Endothelial cell of umbilical vein (primary cell): ENCODE measurements at places on chromosomes 1 and 21. TPM values are rescaled to one million over a fixed set of nuclear protein-coding genes. Genes with fewer than 3 reads are reported as not detected.

Gene KRTAP23-1
- not detected in 2 replicates for total RNA-seq

Gene CROCC
- 27.0 and 35.5 TPM in 2 replicates for total RNA-seq

Gene FAM78B
- total RNA-seq: not detected in 2 replicates

Gene TMCC2
- 2.0 and 2.1 TPM in 2 replicates for total RNA-seq

Gene SH3BP5L
- total RNA-seq: 24.7 and 26.5 TPM in 2 replicates

Gene TNFRSF4
- total RNA-seq: 0.62 and 1.5 TPM in 2 replicates

Gene CD1E
- not detected in 2 replicates for total RNA-seq

Gene PRAMEF7
- not detected in 2 replicates for total RNA-seq

Gene YRDC
- total RNA-seq: 19.2 and 20.4 TPM in 2 replicates

Gene PRAMEF14
- total RNA-seq: not detected in 2 replicates

Gene PGLYRP4
- total RNA-seq: not detected in 2 replicates

DNA sequence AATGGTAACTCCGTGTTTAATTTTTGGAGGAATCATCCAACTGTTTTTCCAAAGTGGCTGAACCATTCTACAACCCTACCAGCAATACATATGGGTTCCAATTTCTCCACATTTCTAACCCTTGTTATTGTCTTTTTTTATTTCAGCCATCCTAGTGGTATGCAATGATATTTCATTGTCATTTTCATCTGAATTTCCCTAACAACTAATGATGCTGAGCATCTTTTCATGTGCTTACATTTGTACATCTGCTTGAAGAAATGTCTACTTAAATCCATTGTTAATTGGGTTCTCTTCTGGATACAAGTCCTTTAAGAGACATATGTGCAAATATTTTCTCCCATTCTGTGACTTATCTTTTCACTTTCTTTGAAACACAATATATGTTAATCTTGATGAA lies 43.3 kb downstream of the EPRS1 start:
- no peaks in the 10 kb centered on the region for H3K27me3 ChIP-seq
- H3K4me3 ChIP-seq: no peak overlapping the region
- no peak overlapping the region for H3K27ac ChIP-seq

DNA sequence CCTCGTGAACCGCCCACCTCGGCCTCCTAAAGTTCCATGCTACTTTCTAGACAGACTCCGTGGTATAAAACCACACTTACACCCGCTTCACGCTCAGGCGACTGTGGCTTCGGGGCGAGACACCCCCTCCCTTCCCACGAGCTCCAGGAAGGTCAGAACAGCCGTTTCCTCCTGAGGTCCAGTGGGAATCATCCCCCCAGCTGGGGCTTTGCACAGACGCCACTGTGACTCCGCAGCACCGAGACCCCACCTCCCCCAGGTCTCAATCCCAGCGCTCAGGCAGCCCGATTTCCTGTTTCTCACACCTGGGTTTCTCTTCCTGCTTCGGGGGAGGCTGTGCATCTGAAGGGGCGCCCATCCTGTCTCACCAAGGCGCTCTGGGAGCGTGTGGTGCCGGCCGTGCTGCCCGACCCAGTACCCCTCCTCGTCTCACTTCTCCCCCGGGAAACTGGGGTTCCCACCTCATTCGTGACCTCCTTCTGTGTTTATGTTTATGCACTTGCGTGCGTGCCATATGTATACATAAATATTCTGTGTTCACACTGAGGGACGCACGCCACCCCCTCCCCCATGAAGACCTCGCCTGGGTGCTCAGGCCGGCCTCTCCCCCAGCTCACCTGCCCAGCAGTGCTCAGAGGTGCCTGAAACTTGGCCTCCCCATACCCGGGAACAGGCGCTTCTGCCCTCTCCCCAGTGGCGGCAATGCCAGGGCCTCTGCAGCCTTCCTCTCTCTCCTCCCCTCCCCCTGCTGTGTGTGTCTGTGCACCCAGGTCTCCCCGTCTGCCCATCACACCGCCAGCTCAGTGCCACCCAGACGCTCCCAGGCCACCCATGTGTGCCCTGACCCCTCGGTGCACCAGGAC lies 14.6 kb downstream of the SLC35E2B start:
- no peak overlapping the region for H3K4me3 ChIP-seq
- DNase-seq: no peak
- H3K36me3 ChIP-seq: peaks cover 1% of the 10 kb centered on the region
- H3K4me1 ChIP-seq: no peaks in the 10 kb centered on the region
- H3K27ac ChIP-seq: no peak overlapping the region
- H3K27me3 ChIP-seq: no peaks in the 10 kb centered on the region

- H3K36me3 ChIP-seq: no peaks in the 10 kb centered on the region
- H3K4me3 ChIP-seq: no peak overlapping the region
- H3K27ac ChIP-seq: no peak overlapping the region
- no peaks in the 10 kb centered on the region for H3K27me3 ChIP-seq
- no peaks in the 10 kb centered on the region for H3K4me1 ChIP-seq
Measured at GRCh38 chr1:62918700-62919099, 134.8 kb downstream of the ATG4C start.

DNA sequence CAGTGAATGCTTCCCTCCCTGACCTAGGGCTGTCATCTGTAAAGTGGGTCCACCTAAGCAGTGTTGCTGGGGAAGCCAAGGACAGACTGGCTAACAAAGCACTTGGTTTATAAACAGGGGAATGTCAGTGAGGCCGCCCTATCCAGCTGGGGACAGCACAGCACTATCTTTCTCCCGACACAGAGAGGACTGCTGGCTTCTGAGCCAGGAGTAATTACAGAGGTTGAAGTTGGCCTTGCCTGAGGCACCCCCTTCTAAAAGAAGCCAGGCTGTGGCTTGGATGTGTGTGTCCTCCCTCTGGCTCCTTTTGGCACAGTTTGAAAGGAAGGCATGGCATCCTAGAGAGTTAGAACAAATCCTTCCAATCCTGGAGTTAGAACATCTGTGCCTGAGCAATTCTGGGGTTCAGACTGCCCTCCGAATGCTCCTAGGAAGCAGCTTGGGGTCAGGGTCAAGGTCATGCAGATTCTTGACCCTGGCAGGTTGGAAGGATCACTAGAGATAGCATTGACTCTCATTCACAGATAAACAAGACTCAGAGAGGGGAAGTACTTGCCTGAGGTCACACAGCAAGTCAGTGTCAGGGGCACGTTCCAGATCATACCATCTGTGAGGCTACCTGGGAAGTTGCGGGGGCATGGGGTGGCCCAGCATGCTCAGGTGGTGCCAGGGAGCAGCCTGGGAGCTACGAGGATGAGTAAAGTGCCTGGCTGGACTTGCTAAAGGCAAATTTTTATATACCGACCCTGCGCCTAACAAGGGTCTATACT lies 1.3 kb upstream of the LDLRAP1 start:
- DNase-seq: no peak
- H3K4me3 ChIP-seq: no peak overlapping the region
- H3K36me3 ChIP-seq: no peaks in the 10 kb centered on the region
- H3K27ac ChIP-seq: no peak overlapping the region

- H3K27me3 ChIP-seq: no peaks in the 10 kb centered on the region
- H3K4me3 ChIP-seq: no peak overlapping the region
- DNase-seq: no peak
- H3K36me3 ChIP-seq: no peaks in the 10 kb centered on the region
- peaks cover 18% of the 10 kb centered on the region for H3K4me1 ChIP-seq
Measured at GRCh38 chr1:183236158-183236725, 50.2 kb downstream of the LAMC2 start.

GRCh38 chr1:175317309-175317708 lies 124.7 kb upstream of the KIAA0040 start:
- H3K4me1 ChIP-seq: peaks cover 17% of the 10 kb centered on the region
- H3K27ac ChIP-seq: peak overlapping the region; percentile 37
- DNase-seq: no peak
- H3K27me3 ChIP-seq: peaks cover 3% of the 10 kb centered on the region
- no peaks in the 10 kb centered on the region for H3K36me3 ChIP-seq
- H3K4me3 ChIP-seq: no peak overlapping the region

GRCh38 chr1:168084396-168085231 lies 52.1 kb downstream of the GPR161 start:
- H3K27ac ChIP-seq: no peak overlapping the region
- H3K36me3 ChIP-seq: peaks cover 12% of the 10 kb centered on the region
- peaks cover 5% of the 10 kb centered on the region for H3K4me1 ChIP-seq
- DNase-seq: peak; percentile 46
- H3K4me3 ChIP-seq: no peak overlapping the region

GRCh38 chr1:233790662-233791371 lies 113.7 kb upstream of the SLC35F3 start:
- peak; percentile 41 for DNase-seq
- H3K27me3 ChIP-seq: no peaks in the 10 kb centered on the region
- no peaks in the 10 kb centered on the region for H3K36me3 ChIP-seq

DNA sequence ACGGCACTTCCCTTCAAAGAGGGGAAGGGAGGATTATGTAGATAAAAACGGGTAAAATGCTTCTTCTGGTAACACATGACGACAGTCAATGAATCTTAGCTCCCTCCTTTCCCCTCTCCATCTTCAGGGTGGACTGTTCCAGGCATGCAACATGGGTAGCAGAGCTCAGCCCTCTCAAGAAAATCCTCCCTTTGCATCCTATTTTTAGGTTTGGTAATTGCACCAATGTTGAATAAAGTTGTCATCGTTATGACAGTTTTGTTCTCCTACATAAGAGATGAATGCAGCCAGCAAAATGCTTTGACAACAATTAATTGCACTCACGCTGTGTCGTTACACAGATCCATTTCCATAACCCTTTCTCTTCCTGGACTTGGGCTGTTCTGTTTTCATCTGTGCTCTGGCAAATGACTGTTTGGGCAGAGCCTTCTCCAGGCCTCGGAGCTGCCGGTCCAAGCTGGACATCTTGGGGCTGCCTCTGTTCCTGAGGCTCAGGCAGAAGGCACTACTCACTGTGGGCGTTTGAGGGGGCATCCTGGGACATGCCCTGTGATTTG lies 127.6 kb downstream of the CNIH3 start:
- H3K27ac ChIP-seq: no peak overlapping the region
- no peaks in the 10 kb centered on the region for H3K4me1 ChIP-seq
- no peaks in the 10 kb centered on the region for H3K36me3 ChIP-seq
- H3K27me3 ChIP-seq: no peaks in the 10 kb centered on the region

DNA sequence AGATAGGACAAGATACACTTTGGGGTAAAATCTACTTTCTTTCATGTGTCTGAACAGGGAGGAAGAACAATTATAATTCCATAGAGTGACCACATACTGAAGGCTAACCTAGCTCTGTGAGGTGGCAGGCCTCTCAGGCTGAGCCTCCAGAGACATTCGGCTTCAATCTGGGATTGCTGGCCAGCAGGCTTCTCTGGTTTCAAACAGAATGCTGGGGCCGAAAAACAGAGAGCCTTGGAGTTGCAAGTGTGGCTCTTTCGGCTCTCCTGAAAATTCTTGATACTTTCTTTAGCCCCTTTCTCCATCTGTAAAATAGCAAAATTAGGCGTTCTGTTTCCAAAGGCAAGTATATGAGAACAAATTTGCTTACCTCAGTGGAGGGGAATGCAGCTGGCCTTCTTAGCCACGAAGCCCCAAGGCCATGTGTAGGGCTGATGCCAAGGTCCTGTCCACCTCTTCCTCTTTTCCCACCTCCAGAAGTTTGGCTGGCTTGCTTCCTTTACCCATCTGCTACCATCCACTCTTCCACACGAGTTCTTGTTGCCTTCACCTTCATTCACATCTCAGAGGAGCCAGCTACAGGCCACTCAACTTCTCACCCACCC lies 30.0 kb upstream of the UBE2U start:
- no peak for DNase-seq
- H3K4me3 ChIP-seq: no peak overlapping the region
- H3K27me3 ChIP-seq: no peaks in the 10 kb centered on the region
- H3K36me3 ChIP-seq: no peaks in the 10 kb centered on the region
- no peak overlapping the region for H3K27ac ChIP-seq

GRCh38 chr1:61215119-61215518 lies 132.8 kb downstream of the NFIA start:
- DNase-seq: peak; percentile 27
- no peaks in the 10 kb centered on the region for H3K4me1 ChIP-seq
- no peak overlapping the region for H3K27ac ChIP-seq

DNA sequence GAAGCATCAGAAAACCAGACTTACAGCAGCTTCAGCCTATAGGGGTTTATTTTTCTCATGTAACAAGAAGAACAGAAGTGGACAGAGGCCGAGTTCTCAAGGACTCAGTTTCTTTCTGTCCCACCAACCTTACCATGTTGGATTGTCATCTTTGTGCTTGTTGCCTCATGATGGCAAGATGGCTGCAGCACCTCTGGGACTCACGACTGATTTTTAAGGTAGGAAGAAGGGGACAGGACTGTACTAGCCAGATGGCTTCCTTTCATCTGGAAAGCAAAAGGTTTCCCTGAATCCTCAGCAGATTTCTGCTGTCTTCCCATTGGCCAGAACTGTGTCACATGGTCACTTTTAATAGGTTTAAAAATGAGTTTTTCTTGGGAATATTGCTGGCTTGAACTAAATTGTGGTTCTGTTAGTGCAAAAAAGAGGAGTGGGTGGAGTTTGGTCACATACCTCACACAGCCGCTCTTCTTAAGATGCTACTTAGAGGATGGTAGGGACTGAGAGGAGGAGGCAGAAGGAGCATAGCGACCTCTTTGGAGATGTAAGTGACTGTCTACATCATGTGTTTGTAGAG lies 48.1 kb upstream of the ENAH start:
- peak overlapping the region; percentile 58 for H3K27ac ChIP-seq
- H3K4me3 ChIP-seq: no peak overlapping the region
- DNase-seq: no peak
- H3K27me3 ChIP-seq: no peaks in the 10 kb centered on the region
- H3K36me3 ChIP-seq: no peaks in the 10 kb centered on the region

DNA sequence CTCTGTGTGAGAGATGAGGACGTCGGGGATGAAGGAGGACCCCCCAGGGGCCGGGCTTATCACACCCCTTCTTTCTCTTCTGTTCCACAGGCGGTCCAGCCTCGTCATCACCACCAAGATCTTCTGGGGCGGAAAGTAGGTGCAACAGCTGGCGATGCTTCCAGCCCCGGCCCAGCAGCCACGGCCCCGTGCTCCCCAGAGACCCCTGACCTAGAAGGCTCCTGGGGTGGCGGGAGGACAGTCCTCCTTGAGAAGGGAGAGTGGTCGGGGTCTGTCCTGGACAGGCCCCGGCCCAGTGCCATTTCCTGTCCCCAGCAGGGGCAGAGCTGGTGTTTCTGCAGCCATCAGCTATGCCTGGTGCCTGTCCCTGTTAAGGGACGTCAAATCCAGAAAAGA lies 41.7 kb downstream of the KCNAB2 start:
- H3K27ac ChIP-seq: no peak overlapping the region
- no peaks in the 10 kb centered on the region for H3K27me3 ChIP-seq
- H3K36me3 ChIP-seq: no peaks in the 10 kb centered on the region
- H3K4me1 ChIP-seq: no peaks in the 10 kb centered on the region

- H3K36me3 ChIP-seq: no peaks in the 10 kb centered on the region
- peaks cover 5% of the 10 kb centered on the region for H3K4me1 ChIP-seq
- H3K4me3 ChIP-seq: no peak overlapping the region
- no peaks in the 10 kb centered on the region for H3K27me3 ChIP-seq
Measured at GRCh38 chr1:231801042-231801585, 174.5 kb downstream of the DISC1 start.

DNA sequence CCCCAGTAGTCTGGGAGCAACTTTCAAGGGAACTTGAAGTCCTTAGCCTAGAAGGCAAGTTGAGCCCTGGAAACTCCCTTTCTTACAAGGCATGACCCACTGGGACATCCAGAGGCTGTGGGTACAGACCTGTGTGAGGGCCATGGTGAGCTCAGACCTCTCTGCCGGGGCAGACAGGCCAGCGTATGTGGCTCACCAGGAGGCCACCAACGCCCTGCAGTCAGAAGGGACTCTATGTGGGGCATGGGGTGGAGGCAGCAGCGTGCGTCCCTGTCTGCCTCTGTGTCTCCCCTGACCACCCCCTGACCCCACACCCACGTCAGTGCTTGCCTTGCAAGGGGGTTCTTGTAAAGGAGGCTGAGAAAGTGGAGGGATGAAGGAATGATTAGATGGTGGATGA lies 10.8 kb downstream of the COQ8A start:
- no peaks in the 10 kb centered on the region for H3K36me3 ChIP-seq
- H3K4me1 ChIP-seq: no peaks in the 10 kb centered on the region
- H3K27ac ChIP-seq: no peak overlapping the region
- no peak overlapping the region for H3K4me3 ChIP-seq
